CMK (cell line): ENCODE measurements at places on chromosomes 3 and 15.

GRCh38 chr3:179348325-179349013 is 960 bp downstream of the MFN1 start:
- DNase-seq: no peak

GRCh38 chr3:126117786-126118185 is 33.9 kb upstream of the SLC41A3 start:
- no peak for DNase-seq

- DNase-seq: no peak
Observed at GRCh38 chr15:78024883-78025282, 52.6 kb downstream of the TBC1D2B start.

DNA sequence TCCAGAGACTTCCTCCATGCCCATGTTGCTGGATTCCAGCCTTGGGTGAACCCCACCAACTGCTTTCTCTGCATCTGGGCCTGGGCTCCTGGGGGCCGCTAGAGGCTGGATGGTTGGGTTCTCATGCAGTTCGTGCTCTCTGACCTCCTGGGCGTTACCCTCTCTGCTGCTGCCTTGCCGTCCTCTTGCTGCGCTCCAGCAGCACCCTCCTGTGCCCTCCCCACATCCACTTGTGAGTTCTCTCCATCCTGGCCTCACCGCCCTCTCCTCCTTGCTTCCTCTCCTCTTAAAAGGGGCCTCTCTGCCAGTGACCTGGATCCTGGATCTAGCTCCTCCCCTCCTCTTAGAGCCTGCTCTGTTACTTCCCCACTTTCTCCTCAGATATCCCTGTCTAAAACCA is 43.7 kb downstream of the CHCHD6 start:
- DNase-seq: no peak

GRCh38 chr3:115922681-115923347 is 299.5 kb downstream of the GAP43 start:
- no peak for DNase-seq

DNA sequence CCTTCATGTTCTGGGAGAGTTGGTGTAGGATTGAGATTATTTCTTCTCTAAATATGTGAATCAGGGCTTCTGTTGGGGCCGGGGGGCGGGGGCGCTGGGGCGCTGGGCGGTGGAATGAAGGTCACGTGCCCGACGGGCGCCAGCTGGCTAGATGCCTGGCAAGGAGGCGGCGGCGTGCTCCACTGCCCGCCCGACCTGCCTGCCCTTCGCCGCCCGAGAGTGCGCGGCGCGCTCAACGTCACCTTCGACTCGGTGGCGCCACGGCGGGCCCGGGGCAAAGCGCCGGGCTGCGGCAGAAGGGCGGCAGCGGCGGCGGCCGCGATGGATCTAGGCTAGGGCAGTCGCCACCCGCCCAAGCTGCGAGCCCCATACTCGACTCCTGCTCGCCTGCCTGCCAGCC is 47.0 kb upstream of the LHFPL4 start:
- DNase-seq: no peak
